ENCODE measurements at places on chromosomes 7 and 10.

DNA sequence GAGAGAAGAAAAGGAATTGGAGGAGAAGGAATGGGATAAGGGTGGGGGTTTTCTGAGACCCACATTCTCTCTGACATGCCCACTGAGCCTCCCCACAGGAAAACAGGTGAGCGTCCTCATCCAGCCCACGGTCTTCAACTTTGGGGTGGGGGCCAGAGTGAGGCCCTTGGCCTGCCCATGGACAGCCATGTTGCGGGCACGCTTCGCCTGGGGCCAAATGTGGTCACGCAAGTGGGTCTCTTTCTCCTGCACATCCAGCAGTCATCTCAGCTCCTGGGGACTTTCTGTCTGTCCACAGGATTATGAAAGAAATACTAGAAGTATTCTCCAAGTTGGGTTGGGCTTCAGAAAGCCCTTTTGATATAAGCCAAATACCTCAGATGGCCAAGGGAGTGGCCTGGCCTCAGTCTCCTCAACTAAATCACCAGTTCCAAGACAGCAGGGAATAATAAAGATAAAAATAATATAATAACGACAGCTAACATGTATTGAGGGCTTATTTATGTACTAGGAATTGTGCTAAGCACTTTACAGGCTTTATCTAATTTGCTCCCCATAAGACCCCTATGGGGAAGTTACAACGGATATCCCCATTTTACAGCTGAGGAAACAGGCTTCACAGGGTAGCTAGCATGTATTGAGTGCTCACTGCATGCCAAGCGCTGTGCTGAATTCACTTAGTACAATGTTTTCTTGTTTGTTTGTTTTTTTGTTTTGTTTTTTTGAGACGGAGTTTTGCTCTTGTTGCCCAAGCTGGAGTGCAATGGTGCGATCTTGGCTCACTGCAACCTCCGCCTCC lies 57.2 kb upstream of the LBX1 start:
- no peak for DNase-seq

DNA sequence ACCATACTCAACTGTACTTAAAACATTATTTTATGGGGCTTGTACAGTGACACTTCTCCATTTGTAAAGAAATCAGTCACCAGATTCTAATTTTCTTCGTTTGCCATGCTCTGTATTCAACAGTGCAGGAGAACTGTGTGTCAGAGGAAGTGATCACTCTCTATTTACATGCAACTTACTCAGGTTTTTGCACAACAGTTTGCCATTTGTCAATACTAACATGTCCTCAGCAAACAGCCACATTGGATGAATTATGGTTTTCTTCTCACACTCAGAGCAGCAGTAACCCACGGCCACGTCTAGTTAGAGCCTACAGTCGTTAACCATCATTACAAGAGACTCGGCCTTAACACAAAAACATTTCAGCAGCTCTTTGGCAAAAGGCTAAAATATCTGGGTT lies 69.2 kb upstream of the SP4 start:
- no peak for DNase-seq

DNA sequence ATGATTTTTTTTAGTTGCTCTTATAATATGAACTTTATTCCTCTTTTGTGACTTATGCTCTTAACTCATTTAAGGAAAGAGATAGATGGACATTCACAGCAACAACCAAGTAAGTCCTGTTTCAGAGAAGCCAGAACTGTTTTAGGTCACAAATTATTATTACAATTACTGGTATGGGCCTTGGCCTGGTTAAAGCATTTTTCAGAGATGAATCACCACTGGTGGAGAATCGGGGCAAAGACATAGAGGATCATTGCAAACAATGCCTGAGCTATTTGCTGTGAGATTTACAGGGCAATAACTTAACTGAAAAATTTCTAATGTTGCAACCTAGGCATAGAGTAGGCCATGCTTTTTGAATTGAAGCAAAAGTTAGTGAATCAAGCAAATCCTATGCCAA lies 138.0 kb upstream of the YAE1 start:
- DNase-seq = no peak

- DNase-seq = no peak
These were observed 96.8 kb upstream of the PHYHIPL start for GRCh38 chr10:59079386-59080226.

DNA sequence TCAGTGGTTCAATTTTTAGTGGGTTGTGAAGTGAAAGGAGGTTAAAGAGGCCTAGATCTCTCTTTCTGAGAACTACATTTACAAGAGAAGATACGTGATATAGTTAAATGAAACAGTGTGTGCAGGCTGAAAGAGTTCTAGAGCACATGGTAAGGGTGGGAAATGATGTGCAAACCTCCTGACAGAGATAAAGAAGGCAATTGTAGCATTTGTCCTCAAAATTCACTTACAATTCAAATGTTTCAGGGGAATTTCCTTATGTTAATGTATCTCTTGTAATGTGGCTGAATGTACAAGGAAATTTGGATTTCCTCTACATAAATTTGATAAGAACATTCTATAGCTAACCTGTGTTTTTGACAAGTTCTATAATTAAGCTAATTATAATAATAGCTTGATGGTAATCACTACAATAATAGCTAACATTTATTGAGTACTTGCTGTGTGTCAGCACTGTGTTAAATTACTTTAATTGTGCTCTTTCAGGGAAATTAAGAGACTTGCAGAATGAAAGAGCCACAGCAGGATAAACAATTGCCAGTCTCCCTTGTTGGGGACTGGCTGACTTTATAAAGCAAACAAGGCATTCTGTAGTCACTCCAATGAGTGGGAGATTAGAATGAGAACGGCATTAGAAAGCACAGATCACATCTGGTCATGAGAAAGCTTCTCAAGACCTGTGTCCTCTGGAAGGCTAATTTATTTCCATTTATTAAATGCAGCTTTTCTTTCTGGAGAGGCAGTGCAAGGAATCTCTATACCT lies 139.7 kb upstream of the TMEM72 start:
- DNase-seq = no peak

GRCh38 chr7:27746486-27746885 lies 6.5 kb downstream of the TAX1BP1 start:
- no peak for DNase-seq

GRCh38 chr7:105256761-105257231 lies 131.9 kb downstream of the SRPK2 start:
- no peak for DNase-seq

DNA sequence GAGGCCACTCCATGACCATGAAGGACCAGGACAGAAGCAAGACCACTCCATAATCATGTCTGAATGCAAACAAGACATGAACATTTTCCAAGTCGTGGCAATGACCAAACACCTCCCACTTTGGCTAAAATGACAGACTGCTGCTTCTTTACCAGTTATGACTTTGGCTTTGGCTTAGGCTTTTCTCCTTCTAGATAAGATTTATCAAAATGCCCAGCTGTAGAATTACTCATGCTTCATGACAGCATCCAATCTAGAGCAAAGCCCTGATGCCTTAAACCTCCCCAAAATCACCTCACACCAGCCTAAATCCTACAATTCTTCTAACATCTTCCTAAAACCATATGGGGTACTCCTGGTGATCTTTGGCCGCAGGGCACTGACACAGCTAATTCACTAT lies 102.1 kb downstream of the VPS41 start:
- DNase-seq = no peak
